Breast epithelium (tissue), 4 donors: ENCODE measurements at places on chromosomes 1 and 21. TPM values are rescaled to one million over a fixed set of nuclear protein-coding genes. Genes with fewer than 3 reads are reported as not detected.

Gene TRIM46
- total RNA-seq = not detected

Gene IFI44
- total RNA-seq = 20.0 TPM

Gene LEPROT
- 75.5 TPM for total RNA-seq

Gene WNT4
- total RNA-seq = 3.1 TPM

Gene PHTF1
- total RNA-seq = 18.4 TPM
